Foreskin fibroblast (primary cell): ENCODE measurements at places on chromosomes 7 and 10.

DNA sequence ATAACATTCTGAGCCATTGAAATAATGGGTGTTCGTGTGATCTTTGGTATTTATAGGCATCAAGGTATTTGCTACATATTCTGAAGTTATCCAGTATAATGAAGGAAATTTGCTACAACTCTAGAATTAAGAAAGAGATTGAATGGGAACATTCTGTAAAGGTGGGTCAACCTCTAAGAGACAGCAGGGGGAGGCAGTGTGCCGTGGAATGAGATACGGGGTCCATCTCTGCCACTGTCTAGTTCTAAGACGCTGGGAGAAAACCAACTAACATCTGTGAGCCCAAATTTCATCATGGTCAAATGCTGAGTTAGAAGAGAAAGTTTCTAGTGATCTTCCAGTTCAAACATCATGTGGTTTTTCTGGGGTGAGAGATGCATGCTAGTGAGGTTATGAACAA lies 368.9 kb downstream of the SORCS1 start:
- DNase-seq: no peak

DNA sequence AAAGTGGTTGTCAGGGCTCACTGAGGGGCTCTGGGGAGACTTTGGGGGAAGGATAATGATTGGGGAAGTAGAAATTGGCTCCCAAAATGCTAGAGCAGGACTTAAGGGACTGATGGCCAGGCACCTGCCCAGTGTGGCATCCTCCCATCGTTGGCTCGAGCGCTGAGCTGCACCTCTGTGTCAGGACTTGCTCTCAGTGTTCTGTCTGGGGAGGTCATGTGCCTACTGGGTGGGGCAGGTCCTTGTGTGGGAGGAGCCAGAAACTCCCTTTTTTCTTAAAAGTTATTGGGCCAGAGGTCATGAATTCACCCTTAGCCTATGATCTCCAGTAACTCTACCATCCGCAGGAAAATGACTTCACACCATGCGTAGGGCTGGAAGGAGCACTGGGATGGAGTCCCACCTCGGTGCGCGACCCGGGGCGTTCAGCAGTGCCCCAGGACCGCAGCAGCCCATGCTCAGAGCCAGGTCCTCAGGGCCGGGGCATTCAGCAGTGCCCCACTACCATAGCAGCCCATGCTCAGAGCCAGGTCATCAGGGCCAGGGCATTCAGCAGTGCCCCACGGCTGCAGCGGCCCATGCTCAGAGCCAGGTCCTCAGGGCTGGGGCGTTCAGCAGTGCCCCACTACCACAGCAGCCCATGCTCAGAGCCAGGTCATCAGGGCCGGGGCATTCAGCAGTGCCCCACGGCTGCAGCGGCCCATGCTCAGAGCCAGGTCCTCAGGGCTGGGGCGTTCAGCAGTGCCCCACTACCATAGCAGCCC lies 221.9 kb downstream of the EBF3 start:
- DNase-seq: no peak

- DNase-seq: no peak
Observed at GRCh38 chr7:157072361-157072760, 61.9 kb upstream of the MNX1 start.

- DNase-seq: no peak
Observed at GRCh38 chr10:5271526-5271925, 74.9 kb downstream of the AKR1C4 start.

- DNase-seq: no peak
Observed at GRCh38 chr7:21300692-21301091, 127.2 kb upstream of the SP4 start.

- no peak for DNase-seq
Observed at GRCh38 chr7:47622586-47622945, 40.7 kb upstream of the TNS3 start.

DNA sequence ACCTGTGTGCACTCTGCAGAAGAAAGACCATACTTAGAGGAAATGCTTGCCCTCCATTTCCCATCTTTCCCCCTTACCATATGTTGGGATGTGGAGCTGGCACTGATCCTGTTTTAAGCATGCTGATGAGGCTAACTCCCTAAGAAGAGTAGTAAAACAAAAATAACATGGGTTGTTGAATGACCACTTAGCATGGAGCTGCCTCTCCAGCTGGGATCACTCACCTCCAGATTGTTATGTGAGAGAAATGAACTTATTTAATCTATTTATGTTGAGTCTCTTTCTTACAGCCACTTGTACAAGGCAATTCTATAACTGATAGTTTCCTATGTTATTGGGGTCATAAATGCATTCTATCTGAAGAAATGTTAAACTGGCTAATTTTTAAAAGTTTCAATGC lies 17.0 kb downstream of the CTTNBP2 start:
- no peak for DNase-seq

GRCh38 chr10:95441547-95441923 lies 119.6 kb downstream of the SORBS1 start:
- DNase-seq: no peak

DNA sequence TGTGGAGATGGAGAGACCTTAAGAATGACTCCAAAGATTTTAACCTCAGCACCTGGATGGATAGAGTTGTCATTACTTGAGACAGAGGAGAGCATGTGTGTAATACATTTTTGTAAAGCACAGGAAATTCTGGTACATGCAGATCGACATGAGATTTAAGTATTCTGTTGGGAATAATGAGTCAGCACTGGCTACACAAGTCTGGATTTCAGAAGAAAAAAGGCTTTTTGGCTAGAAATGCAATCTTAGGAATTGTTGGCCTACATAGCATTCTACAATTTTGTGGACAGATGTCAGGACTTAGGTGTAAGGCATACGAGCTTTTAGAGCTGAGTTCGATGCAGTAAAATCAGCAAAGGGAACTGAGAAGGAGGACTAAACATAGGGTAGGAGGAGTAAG lies 24.1 kb upstream of the ANKRD30A start:
- DNase-seq: no peak

- DNase-seq: peak; percentile 37
Observed at GRCh38 chr10:92110039-92110794, 180.7 kb downstream of the CPEB3 start.

- DNase-seq: peak; percentile 43
Observed at GRCh38 chr10:44557596-44558191, 172.8 kb upstream of the CXCL12 start.

GRCh38 chr7:71133856-71134255 lies 1.9 kb downstream of the GALNT17 start:
- no peak for DNase-seq

DNA sequence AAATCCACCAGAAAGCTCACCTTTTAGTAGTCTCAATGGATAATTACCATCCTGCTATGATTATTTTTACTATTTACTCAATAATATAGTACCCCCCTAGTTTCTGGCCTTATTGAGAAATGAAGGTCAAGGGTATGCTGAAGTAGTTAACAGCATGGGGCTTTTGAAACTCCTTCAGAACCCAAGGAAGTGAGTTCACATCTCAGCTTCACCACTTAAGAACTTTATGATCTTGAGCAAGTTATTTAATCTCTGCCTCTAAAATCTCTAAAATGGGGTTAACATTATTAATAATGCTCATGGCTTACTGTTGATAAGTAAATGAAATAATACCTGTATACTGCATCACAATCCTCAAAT lies 5.8 kb downstream of the MTPN start:
- no peak for DNase-seq

- DNase-seq: no peak
Observed at GRCh38 chr7:70063927-70064326, 465.7 kb downstream of the AUTS2 start.

DNA sequence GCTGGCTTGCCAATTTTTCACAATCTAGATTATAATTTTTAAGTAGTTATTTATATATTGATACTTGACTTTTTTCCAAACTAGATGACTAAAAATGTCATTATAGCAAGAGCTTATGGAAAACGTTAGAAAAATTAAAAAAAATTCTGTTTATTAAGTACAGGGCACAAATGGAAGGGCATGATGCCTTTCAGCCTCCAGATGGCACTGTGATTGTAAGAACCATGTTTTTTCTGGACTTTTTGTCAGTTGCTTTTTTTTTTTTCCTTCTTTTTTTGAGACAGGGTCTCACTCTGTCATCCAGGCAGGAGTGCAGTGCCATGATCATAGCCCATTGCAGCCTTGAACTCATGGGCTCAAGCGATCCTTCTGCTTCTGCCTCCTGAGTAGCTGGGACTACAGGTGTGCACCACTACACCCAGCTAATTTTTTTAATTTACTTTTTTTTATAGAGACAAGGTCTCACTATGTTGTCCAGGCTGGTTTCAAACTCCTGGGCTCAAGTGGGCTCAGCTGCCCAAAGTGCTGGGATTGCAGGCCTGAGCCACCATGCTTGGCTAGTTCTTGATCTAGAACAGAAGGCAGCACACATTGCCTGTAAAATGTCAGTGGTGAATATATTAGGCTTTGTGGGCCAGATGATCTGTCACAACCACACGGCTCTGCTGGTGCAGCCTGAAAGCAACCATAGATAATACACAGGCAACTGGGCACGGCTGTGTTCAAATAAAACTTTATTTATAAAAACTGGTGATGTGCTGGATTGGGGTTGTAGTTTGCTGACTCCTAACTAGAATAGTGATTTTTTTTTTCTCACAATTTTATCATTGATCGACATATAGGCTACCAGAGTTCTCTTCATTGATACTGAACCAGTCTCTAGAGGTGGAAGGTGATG lies 27.4 kb downstream of the UCMA start:
- DNase-seq: peak; percentile 72

DNA sequence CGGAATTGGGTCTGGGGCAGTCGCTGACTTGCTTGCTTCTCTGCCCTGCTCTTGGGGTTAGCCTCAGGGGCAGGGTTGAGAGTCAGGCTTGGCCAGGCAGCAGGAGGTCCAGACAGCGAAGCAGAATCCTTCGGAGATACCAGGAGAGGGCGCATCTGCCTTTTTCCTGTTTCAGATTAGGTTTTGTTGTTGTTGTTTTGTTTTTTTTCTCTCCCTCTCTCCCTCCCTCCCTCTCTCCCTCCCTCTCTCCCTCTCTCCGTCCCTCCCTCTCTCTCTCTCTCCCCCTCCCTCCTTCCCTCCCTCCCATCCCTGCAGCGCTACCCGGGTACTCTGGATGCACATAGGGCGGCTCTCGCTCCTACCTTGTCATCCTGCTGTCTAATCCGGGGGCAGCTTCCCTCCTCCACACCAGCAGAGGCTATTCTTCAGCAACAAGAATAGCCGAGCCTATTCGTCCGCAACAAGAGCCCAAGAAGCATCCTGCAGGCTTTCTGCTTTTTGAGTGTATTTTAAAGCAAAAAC lies 758 bp upstream of the OPTN start:
- DNase-seq: peak; percentile 66

DNA sequence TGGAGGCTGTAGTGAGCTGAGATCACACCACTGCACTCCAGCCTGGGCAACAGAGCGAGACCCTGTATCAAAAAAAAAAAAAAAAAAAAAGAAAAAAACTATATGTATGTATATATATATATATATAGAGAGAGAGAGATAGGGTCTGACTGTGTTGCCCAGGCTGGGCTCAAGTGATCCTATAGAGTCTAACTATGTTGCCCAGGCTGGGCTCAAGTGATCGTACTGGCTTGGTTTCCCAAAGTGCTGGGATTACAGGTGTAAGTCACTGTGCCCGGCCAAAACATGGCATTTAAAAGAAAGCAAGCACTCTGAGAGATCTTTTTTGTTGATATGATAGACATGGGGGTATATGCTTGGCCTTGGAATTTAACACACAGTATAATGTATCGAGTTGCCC lies 20.0 kb downstream of the CYP17A1 start:
- DNase-seq: no peak

GRCh38 chr10:126252884-126253610 lies 135.2 kb downstream of the ADAM12 start:
- peak; percentile 97 for DNase-seq

- DNase-seq: no peak
Observed at GRCh38 chr7:32532086-32532485, 36.8 kb downstream of the AVL9 start.

- no peak for DNase-seq
Observed at GRCh38 chr7:13541326-13541725, 448.1 kb downstream of the ETV1 start.

- DNase-seq: no peak
Observed at GRCh38 chr7:38728145-38728544, 97.0 kb upstream of the AMPH start.

- peak; percentile 48 for DNase-seq
Observed at GRCh38 chr10:72834183-72834825, 59.2 kb upstream of the OIT3 start.

DNA sequence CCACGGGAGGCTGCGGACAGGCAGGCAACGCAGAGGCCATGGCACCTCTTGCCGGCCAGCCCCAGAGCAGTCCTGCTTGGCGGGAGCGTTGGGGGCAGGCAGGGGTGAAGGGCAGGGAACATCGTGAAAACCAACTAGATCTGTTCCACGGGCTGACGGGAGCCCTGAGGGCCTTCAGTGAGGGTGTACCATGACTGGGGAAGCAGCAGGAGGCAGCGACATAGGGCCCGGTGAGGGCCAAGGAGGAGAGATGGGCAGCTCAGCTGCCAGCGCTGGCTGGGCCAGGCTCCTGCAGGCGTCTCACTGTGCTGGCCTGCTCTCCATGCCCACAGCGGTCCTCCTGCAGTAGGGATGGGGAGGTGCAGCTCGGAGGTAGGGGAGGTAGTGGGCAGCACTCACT lies 196.5 kb downstream of the ELFN1 start:
- DNase-seq: no peak

GRCh38 chr7:151891182-151891581 lies 14.3 kb upstream of the PRKAG2 start:
- no peak for DNase-seq

DNA sequence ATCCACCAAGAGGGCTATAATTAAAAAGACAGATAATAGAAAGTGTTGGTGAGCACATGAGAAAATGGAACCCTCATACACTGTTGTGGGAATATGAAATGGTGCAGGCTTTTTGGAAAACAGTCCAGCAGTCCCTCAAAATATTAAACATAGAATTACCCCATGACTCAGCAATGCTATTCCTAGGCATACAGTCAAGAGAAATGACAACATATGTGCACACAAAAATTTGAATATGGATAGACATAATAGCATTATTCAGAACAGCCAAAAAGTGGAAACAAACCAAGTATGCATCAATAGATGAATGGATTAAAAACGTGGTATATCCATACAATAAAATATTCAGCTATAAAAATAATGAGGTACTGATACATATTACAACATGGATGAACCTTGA lies 64.5 kb upstream of the GDF10 start:
- DNase-seq: no peak

GRCh38 chr7:97130417-97131139 lies 13.1 kb downstream of the SDHAF3 start:
- no peak for DNase-seq

DNA sequence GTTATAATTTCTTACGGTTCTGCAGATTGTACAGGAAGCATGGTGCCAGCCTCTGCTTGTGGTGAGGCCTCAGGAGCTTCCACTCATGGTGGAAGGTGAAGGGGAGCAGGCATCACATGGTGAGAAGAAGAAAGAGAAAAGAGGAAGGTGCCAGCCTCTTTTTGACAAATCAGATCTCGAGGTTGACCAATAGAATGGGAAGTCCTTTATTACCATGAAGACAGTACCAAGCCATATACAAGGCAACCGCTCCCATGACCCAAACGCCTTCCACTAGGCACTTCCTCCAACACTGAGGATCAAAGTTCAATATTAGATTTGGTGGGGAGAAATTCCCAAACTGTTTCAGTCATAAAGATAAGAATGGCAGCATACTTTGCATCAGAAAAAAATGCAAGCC lies 502.8 kb downstream of the GLRX3 start:
- no peak for DNase-seq
